Left renal pelvis (tissue), 4 donors: ENCODE measurements at places on chromosomes 11 and 22.

GRCh38 chr22:20015971-20016733 lies 471 bp downstream of the ARVCF start:
- no peak for DNase-seq

- no peak for DNase-seq
Observed at GRCh38 chr22:16960884-16961249, 47.2 kb downstream of the GAB4 start.

DNA sequence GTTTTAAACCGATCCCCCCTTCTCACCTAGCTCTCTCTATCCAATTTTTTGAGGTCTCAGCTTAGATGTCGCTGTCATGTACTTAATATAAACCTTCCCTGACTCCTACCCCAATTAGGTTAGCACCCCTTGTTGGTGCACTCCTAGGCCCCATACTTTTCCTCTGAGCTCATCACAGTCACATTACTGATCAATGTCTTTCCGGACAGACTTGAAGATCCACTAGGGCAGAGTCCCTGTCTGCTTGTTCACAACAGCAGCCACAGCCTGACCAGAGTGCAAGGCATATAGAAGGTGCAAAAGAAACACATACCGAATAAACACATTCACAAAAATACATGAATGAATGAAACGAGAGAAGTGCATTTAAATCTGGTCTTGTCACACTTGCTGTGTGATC lies 261.0 kb upstream of the NARS2 start:
- DNase-seq = no peak

GRCh38 chr11:2655834-2656622 lies 43.8 kb downstream of the KCNQ1OT1 start:
- DNase-seq = no peak

DNA sequence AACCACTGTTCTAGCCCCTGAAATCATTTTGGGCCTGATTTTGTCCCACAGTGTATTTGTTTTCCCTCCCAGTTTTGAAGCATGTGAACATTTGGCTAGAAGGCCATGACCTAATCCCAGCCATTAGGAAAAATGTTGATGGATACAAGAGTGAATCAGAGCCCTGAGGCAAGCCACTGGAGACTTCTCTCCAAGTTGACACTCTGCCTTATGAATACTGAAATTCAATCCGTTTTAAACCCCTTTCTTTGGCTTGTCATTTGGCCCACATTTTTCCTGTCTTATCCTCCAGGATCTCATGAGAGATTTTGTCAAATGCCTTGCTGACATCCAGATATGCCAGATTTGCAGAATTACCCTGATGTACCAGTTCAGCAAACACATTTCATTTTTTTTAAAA lies 158.8 kb downstream of the FAT3 start:
- DNase-seq = no peak

GRCh38 chr11:122099374-122100036 lies 16.5 kb downstream of the BLID start:
- DNase-seq = no peak

DNA sequence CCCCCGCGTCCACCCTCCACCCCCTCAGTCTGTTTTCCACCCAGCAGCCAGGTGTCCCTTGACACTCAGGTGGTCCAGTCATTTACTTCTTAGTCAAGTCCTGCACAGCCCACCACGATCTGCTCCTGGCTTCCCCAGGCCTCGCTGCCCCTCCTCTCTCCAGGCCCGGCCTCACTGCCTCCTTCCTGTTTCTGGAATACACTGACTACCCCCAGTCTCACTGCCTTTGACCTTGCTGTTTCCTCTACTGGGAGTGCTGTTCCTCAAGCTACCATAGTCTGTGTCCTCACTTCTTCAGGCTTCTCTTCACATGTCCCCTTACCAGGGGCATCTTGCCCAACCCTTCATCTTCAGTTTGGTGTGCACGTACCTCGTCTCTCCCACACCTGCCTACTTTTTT lies 7.4 kb downstream of the MCM5 start:
- no peak for DNase-seq

DNA sequence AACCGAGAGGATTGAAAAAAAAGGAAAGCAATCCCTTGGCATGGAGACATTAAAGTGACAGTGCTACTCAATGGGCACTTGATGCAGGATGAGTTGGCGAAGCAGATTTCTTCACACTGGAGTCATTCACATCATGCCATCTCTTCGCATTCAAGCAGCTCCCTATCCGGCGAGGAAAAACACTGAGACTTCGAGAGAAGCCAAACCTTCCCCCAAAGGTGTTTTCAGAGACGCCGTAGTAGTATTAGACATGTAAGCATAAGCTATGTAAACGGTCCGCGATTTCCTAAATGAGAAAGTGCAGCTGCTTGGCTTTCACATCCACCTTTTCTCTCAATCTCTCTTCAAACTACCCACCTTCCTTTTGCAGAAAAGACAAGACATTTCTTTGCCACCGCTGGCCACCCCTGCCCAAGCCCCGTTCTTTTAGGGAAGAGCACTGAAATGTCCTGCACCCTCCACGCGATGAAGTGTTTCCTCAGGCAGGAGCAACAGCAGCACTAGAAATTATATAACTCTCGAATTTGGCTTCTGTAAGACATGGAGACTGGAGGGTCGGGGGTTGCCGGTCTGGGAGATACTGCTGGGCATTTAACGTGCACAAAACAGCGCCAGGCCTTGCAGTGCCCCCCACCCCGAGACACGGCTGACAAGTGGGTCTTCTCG lies at the start of gene DLG2:
DLG2 (minus strand) TSS at position 13 of the 666 bp plus-strand sequence.
- DNase-seq = no peak

- no peak for DNase-seq
Observed at GRCh38 chr11:66843776-66844495, 695 bp downstream of the RCE1 start.

DNA sequence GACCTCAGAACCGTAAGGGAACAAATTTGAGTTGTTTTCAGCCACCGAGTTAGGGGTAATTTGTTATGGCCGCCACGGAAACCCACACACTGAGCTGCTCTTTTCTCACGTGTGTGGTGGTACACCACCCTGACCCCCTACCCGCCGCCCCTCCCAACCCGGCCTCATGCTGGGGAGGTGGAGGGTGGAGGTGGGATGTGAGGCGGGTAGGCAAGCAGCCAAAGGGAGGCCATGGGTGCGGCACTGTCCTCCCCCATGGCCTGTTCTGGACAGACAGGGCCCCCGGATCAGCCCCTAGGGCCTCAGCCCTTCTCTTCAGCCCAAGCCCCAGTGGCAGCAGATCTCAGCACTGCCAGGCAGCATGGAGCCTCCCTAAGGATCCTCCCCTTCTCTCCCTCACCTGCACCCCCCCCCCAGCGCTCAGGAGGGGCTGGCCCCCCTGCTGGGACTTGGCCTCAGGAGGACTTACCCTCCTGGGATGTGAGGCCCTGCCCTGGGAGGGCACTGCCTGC lies 7.9 kb downstream of the PRR5 start:
- no peak for DNase-seq

DNA sequence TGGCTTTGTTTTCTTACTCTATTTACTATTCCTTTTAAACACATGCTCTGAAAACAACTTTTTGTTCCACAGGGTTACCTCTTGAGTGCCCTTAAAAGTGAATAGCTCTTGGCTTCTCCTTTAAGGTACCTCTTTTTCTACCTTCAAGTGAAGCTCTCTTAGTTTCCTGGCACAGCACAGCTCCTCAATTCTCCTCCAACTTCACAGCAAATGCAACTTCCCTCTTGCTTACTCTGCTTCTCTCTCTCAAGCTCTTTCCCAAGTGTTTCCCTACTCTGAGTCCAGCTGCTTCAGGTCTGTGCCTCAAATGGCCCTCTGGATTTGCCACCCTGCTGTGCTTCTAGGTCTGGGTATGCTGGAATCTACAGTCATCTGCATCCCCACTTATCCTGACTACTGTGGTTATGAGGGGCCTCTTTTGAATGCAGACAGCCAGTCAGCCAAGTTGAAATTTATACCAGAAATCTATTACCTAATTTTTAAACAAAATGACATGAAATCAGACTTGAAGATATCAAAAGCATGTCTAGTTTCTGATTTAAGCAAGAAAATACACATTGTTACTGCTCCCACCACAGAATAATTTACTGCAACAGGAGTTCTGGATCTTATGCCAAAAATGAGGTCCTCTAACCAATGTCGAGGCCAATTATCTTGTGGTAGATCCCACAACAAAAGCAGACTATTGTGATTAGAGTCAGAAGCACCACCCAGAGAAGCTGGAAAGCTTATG lies 371.1 kb downstream of the SOX6 start:
- no peak for DNase-seq

DNA sequence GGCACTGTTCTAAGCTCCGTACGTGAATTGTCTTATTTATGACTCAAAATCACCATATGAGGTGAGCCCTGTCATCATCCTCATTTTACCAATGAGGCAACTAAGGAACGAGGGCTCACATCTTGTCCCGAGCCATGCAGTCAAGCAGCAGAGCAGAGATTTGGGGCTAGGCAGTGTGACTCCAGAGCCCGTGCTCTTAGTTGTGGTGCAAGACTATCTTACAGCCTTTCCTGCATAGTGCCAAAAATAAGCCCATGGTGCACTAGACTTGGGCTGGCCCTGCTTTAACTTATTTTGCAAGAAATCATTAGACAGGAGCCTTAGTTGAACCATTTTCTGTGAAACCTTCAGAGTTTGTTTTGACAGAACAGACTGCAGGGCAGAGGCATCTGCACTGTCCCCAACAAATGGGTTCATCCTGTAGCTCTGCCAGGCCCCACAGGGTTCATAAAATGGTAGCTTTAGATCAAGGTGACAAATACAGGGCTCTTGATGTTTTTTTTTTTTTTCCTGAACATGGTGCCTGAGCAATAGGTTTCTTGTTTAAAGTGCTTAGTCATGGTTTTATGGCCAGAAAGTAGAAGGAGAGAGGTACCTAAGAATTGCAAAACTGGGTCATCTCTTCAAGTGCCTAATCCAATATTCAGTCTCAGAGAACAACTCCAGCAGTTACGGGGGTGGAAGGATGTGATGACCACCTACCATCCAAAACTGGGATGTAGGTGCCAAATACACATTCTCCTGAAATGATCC lies 56.6 kb downstream of the BMAL1 start:
- DNase-seq = no peak
